NCI-H226 (cell line): ENCODE measurements at places on chromosomes 6 and 20.

DNA sequence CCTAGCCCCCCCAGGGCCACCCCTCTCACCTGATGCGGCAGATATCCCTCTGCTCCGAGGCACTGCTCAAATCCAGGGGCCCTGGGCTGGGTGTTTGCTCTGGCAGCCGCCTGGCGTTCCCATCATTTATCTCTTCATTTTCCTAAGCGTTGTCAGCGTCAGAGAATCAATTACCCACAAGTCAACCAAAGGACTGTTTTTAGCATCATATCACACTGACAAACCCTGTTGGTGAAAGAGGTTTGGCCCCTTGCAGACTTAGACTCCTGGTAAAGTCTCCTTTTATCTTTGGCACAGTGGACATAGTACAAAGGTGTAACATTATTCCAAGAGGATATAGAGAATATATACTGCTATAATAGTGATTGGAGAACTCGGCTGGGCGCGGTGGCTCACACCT lies at the start of gene GHRH:
TSS of gene GHRH (minus strand) at position 101 of the 400 bp plus-strand sequence. CDS start 4,925 bp downstream, outside the sequence.
- no peak for DNase-seq

DNA sequence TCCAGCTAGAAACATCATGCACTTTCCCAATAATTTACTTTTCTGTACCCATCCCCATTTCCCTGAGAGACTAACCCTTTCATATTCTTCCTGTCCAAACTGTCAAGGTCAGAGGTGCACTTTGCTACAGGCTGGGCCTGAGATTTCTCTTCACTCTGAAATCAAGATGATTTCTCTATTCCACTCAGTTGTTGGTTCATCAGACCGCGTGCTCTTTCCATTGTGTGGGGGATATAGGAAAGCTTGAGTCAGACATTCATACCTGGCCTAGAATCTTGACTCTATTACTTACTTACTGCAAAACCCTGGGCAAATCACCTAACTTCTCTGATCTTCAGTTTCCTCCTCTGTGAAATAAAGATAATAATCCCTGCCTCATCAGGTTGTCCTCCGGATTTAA lies 4.7 kb upstream of the ZDHHC14 start:
- no peak for DNase-seq

DNA sequence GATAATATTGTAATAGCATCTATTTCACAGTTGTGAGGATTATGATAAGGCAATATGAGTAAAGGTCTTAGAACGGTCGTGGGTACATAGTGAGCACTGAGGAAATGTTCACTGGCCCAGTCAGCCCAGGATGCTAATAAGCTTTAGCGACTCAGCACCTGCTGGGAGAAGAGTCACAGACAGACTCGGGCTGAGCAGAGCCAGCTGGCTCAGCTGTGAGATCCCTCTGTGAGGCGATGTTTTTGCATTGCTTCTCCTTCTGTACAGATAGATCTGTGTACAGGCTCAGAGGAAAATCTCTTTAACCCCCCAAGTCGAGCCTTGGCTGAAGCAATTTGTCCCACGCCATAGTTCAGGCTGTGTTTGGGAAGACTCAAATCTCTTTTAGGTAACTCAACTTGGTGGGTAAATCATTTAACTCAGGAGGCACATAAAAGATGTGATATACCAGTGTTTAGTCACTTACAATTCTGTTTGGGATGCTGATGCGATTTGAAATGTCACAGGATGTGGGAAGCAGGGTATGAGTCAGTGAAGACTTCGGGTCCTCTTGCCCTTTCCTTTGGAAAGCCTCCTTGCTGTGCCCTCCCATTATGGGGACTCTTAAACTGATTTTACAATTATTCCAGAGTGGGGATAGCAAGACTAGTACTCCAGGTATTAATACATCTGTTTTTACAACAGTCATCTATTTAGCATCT lies 53.1 kb downstream of the PHACTR1 start:
- DNase-seq, result no peak

- peak; percentile 15 for DNase-seq
These were observed 1.2 kb upstream of the GJA1 start for GRCh38 chr6:121434037-121434770.

DNA sequence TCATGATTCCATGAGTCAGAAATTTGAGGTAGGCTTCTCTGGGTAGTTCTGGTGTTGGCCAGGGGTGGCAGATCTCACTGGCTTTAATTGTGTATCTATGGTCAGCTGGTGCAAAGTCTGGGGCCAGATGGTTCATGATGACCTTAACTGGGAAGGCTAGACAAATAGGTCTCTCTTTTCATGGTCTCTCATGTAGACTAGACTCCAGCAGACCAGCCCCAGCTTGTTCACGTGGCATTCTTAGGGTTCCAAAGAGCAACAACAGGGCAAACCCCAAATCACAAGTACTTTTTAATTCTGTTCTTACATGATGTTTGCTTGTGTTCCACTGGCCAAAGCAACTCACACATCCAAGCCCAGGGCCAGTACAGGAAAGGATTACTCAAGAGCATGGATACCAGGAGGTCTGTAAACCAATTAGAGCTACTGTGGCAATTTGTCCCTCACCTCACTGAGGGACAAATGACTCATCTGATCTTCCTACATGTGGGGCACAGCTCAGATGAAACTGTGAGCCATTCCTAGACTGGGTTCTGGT lies 79.5 kb upstream of the PBOV1 start:
- DNase-seq, result no peak

DNA sequence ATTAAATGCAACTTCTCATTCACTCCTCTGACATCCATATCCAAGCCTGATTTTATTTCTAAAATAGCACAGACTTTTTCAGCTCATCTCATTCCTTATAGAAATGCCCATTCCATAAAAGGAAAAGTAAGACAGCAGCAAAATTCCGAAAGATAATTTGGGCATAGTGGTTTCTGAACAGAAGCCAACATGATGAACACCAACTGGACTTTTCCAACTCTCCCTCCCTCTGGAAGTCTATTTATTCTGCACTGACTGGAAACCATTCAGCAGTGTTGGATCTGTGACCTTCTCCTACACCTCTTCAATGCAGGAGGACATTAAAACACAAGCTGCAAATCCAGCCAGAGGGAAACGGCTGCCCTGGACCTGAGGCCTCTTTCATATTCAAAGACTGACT lies 306.2 kb upstream of the NT5E start:
- DNase-seq, result no peak

GRCh38 chr6:127832381-127832780 lies 68.5 kb downstream of the THEMIS start:
- no peak for DNase-seq

GRCh38 chr6:16482702-16483314 lies 244.4 kb downstream of the GMPR start:
- DNase-seq, result no peak

DNA sequence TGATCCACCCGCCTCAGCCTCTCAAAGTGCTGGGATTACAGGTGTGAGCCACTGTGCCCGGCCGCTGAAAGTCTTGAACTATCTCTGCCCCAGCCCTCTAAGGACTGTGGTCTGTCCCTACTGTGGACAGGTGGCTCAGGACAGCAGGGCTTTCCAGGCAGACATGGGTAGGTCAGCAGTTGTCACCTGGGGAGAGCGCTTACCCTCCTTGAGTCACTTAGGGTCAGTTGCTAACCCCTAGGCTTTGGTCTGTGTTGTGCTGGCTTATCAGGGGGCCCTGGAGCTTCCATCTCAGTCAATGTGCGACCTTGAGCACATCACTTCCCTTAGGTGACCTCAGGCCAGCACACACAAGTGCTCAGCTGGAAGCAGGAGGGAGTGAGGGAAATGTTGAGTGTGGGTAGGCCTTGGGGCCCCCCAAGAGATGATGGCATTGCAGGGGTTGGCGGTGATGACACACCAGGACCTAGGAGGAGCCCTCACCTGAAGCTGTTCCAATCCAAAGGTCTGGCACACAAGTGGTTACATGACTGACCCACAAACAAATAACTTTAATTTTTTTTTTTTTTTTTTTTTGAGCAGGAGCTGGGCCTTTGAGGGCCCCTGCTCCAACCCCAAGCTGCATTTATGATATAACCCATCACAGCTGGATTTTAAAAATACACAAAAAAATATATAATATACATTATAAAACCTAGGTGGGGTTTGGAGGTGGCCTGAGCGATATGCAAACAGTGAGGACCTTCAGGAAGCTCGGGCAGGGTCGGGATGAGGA lies 5.1 kb downstream of the RPL10A start:
- DNase-seq, result no peak

DNA sequence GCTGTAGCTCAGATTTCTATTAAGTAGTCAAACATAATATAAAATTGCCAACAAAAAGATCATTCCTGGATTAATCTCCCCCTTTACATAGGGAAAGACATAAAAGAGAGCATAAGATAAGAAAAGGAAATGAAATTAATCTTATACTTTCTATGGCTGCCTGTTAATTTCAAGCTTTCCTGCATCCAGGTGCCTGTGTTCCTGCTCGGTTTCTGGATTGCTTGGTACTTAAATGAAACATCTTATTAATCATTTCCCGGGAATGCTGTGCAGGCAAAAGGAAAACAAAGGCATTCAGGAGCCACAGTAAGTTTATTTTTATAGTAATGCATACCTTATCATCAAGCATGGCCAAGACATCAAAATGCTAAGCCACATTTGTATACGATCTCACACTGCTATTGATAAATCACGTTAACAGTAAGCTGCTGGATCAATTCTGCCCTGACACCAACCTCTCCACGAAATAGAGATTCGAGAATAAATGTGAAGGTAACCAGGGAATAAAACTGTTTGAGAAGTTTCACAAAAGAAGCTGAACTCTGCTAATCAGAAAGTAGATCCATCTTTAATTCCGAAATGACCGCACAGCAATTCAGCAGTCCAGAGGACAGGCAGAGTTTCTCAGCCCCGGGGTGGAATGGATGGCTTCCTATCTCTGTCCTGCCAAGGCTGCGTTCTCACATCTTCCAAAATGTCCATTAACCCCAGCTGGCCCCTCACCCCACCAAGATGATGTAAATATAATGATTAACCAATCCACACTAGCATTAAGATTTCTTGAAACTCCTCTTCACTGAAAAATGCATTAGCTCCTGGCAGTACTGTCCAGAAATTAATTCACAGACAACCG lies 32.6 kb upstream of the APCDD1L start:
- no peak for DNase-seq

DNA sequence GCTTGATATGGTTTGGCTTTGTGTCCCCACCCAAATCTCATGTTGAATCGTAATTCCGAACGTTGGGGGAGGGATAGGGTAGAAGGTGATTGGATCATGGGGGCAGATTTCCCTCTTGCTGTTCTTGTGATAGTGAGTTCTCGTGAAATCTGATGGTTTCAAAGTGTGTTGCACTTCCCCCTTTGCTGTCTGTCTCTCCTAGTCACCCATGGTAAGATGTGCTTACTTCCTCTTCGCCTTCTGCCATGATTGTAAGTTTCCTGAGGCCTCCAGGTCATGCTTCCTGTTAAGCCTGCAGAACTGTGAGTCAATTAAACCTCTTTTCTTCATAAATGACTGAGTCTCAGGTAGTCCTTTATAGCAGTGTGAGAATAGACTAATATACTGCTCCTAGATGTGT lies 19.9 kb downstream of the PFDN4 start:
- no peak for DNase-seq

DNA sequence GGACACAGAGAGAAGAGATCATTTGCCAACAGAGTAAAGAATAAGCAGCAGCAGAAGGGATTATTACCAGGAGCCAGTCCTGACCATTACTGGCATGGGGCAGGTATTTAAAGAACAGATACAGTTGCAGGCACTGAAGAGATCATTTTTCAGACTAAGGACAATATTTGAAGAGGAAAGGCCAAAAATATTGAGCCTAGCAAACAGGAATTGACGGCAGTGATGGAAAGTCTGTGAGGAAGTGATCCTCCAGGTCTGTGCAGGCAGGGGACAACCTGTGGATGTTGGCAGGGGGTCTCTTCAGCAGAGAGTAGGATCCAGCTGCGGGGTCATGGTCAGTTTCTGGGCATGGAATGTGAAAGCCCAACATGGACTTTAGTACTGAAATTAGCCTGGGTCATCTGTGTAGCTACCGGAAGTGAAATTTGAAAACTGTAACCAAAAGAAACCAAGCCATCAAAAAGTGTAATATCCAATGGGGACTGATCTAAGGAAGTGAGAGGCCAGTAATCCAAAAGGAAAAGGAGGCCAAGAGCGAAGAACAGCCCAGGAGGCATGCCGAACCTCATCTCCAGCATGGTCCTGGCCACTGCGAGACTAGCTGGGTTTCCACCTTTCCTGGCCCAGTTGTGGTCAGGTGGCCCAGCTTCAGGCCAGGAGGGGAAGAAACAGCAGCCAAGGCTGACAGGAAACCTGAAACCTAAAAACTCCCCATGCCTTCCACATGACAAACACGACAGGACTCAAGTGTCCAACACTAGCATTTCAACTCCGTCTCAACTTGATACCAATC lies 115.1 kb upstream of the TNFAIP3 start:
- DNase-seq, result no peak

- DNase-seq, result no peak
These were observed 5.7 kb upstream of the PXDC1 start for GRCh38 chr6:3757241-3757641.

GRCh38 chr6:120764312-120764711 lies 570.0 kb downstream of the TBC1D32 start:
- no peak for DNase-seq

DNA sequence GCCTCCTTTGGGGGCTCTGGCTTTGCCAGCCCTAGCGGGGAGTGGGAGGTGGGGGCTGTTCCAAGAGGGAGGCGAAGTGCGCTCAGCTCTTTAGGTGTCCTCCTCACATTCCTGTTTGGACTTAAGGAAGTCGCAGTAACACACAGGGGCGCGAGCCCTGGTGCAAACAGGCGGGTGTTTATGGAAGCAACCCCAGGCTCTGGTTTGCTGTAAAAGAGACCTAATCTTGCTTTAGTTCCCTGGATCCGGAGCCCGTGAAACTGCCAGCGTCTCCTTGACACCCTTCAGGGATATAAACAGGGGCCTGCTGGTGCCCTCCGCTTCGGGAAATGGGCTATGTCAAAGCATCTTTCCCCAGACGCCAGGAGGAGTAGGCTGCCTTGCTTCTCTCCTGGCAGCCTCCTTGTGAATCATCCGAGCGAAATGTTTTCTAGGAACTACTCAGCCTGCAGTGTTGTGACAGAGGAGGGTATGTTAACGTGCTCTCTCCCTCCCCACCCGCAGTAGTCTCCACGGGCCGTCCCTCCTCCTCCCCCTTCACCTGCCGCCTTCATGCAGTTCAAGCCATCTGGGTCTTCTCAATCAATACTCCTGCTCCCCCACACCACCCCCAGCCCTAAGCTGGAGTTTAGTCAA lies 168.0 kb upstream of the LRFN2 start:
- DNase-seq, result peak; percentile 4

GRCh38 chr6:143419526-143419925 lies 31.0 kb downstream of the ADAT2 start:
- no peak for DNase-seq

GRCh38 chr6:137309078-137309762 lies 90.0 kb upstream of the IFNGR1 start:
- peak; percentile 84 for DNase-seq

DNA sequence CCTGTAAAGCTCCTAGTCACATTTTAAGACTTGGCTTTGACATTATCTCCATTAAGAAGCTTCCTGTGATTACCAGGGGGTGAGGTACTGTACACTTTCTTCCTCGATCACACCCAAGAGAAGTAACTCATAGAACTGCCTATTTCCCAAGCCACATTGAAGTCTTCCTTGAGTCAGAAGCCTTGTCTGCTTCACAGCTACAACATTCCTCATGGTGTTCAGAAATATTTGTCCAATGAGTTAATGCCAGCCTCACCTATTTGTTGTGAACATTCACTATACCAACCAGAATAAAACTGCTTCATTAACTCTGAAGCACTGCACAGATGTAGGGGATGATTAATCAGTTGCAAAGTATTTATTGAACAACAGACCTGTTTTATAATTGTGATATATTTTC lies 622.3 kb downstream of the PTPRT start:
- no peak for DNase-seq

- no peak for DNase-seq
These were observed 98.2 kb upstream of the NAA20 start for GRCh38 chr20:19918965-19919329.

- no peak for DNase-seq
These were observed 32.5 kb downstream of the TOP1 start for GRCh38 chr20:41061155-41061554.
